ENCODE measurements at places on chromosomes 12 and 14. TPM values are rescaled to one million over a fixed set of nuclear protein-coding genes. Genes with fewer than 3 reads are reported as not detected.
A peak's percentile ranks its signal among the peaks of the same experiment; 100 is the strongest.

The HVCN1 gene
- 1.4 TPM for total RNA-seq

The RAD9B gene
- total RNA-seq, result 0.18 TPM

The KCNK10 gene
- not detected for total RNA-seq

The OR6C2 gene
- total RNA-seq, result not detected

- DNase-seq, result no peak
These were observed 519.1 kb upstream of the FOXG1 start for GRCh38 chr14:28247491-28247890.

GRCh38 chr14:99081880-99082279 is 190.1 kb downstream of the BCL11B start:
- no peak for DNase-seq

GRCh38 chr12:105109465-105110212 is 2.1 kb downstream of the WASHC4 start:
- DNase-seq, result peak; percentile 48

The HAL gene
- 0.56 TPM for total RNA-seq

DNA sequence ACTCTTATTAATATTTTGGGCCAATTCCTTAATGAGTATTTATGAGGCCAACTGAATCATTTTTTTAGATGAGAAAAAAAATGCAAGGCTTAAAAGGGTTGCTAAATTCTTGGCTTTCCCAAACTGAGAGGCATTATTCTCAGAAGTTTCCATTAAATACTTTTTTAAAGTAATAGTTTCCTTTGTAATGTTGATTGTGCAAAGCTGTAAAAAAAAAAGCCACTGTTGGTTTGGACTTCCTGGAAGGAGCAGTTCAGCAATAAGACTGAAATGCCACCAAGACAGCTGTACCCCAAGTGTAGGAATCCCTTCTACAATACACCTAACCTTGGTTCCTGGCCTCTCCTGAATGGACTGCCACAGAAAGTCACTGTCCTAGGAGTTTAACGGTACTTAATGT is 231.3 kb downstream of the MON2 start:
- no peak for DNase-seq

The TAS2R9 gene
- total RNA-seq, result not detected

GRCh38 chr14:64422005-64422404 is 33.9 kb downstream of the MTHFD1 start:
- DNase-seq, result no peak

- DNase-seq, result peak; percentile 41
These were observed 18.0 kb downstream of the MAP1LC3B2 start for GRCh38 chr12:116577154-116577561.

- peak; percentile 86 for DNase-seq
These were observed 44.2 kb upstream of the MMP17 start for GRCh38 chr12:131783915-131784541.

- DNase-seq, result no peak
These were observed 40.4 kb upstream of the GTF2A1 start for GRCh38 chr14:81261176-81261575.

DNA sequence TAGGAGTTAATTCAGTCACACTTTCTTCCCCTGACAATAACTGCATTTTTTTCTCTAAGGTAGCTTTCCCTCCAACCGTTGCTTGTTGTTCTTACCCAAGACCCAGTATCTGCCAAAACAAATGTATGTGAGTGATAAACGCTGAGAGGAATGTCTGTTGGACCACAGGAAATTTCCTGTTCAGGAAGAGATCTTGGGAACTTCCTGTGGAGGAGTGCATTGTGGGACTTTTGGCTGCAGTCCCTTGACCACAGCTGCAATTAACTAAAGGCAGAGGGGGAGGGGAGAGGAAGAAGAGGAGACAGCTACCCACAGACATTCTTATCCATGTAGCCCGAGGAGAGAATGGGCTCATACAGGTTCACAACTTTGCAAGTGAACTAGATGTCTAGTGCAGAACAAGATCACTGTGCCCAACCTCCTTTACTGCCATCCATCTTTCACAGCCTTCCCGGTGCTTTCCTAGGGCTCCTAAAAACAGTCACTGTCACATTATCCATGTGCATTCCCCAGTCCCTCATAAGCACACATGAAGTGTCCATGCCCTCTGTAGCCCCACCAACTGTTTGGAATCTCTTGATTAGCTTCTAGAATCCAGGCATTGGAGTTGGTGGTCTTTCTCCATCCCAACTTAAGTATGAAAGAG is 149.5 kb downstream of the ETV6 start:
- peak; percentile 88 for DNase-seq

DNA sequence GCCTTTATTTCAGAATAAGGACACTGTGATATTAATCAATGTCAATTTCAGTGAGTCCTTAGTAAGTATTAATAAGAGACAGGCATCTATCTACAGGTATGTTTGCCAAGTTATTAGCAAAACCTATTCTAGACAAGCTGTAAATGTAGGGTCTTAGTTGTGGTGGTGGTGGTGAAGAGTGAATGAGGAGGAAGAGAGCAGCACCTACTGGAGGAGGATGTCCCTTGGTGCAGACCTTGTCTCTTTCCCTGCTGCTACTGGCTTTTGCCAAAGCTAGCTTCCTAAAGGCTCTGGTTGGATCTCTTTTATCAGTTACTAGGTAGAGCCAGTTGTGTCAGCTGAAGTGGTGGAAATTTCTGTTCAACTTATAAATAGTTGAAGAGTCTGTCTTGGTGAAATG is 304.8 kb upstream of the ATP2B1 start:
- peak; percentile 9 for DNase-seq

The KRT75 gene
- total RNA-seq, result not detected

- DNase-seq, result no peak
These were observed 21.8 kb downstream of the VASH1 start for GRCh38 chr14:76782885-76783566.

DNA sequence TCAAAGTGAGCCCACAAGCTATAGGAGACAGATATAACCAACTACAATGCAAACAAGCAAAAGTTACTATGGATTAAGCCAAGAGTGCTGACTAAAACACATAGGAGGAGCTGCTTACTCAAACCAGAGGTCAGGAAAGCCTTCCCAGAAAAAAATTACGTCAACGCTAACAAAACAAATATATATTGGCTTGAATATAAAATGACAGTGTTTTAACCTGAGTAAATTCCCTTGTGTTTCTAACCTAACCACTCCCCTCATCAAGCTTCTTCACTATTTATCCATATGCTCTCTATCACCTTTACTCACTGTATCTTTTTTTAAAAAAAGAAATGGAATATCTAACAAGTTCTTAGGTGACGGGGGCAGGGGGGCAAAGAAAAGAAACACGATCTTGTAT is 115.9 kb downstream of the MED13L start:
- peak; percentile 73 for DNase-seq

The RFX4 gene
- total RNA-seq, result not detected

- DNase-seq, result peak; percentile 73
These were observed 202.0 kb downstream of the PPM1H start for GRCh38 chr12:62732861-62733427.

The CPNE6 gene
- not detected for total RNA-seq

The SIX6 gene
- not detected for total RNA-seq

- peak; percentile 49 for DNase-seq
These were observed 54.7 kb downstream of the FRS2 start for GRCh38 chr12:69524755-69525469.

DNA sequence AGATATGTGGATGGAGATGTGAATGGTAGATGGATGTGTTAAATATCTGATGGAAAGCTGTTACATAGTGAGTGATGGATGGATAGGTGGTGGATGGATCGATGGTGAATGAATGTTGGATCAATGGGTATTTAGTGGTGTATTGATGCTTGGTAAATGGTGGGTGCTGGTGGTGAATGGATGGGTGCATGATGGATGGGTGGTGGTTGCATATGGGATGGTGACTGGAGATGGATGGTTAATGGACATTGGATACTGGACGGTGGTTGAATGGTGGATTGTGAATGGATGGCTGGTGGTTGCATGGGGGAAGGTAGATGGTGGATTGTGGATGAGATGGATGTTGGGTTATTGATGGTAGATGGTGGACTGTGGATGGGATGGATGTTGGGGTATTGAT is 2.1 kb upstream of the LBHD2 start:
- no peak for DNase-seq

GRCh38 chr14:96729889-96730288 is 67.3 kb upstream of the VRK1 start:
- no peak for DNase-seq

The PTPN21 gene
- total RNA-seq, result 11.4 TPM

DNA sequence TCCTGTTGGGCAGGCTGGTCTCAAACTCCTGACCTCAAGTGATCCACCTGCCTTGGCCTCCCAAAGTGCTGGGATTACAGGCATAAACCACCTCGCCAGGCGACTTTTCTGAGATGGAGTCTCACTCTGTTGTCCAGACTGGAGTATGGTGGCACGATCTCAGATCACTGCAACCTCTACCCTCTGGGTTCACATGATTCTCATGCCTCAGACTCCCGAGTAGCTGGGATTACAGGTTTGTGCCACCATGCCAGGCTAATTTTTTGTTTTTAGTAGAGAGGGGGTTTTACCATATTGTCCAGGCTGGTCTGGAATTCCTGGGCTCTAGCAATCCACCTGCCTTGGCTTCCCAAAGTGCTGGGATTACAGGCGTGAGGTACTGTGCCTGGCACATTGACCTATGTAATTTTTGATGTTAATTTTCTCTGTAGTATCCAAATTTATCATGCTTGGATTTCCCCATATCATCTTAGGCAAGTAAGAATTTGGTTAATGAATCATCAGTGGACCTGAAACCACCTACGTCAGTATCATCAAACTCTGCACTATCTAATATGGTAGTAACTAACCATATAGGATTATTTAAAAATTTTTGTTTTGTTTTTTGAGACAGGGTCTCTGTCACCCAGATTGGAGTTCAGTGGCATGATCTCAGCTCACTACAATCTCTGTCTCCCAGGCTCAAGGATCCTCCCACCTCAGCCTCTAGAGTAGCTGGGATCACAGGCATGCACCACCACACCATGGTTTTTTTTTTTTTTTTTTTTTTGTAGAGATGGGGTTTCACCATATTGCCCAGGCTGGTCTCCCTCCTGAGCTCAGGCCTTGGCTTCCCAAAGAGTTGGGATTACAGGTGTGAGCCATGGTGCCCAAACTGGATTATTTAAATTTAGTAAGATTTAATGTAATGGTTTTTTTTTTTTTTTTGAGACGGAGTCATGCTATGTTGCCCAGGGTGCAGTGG is 11.9 kb upstream of the ATP5F1B start:
- no peak for DNase-seq

DNA sequence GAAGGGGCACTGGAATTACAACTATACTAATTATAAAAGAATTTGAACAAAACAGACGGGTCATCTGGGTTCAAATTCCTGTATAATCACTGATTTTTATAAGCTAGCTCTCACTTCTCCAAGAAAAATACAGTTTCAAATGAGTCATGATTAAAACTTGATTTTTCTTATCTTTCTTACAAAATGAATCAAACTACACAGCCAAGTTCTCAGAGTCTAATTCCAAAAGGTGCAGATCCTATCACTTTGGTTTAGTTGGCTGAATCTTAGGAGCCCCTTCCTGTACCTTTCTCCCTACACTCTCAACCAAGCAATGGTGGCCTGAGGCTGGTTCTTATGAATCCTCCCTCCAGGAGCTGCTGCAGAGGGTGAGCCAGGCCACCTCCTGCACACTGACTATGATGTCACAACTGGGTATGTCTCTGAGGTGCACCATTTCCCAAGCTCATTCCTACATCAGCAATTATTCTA is 43.8 kb upstream of the BMP4 start:
- DNase-seq, result peak; percentile 53

GRCh38 chr14:55152052-55152753 is 23.2 kb downstream of the LGALS3 start:
- peak; percentile 81 for DNase-seq

- DNase-seq, result no peak
These were observed 7.2 kb upstream of the AK7 start for GRCh38 chr14:96384740-96385139.

DNA sequence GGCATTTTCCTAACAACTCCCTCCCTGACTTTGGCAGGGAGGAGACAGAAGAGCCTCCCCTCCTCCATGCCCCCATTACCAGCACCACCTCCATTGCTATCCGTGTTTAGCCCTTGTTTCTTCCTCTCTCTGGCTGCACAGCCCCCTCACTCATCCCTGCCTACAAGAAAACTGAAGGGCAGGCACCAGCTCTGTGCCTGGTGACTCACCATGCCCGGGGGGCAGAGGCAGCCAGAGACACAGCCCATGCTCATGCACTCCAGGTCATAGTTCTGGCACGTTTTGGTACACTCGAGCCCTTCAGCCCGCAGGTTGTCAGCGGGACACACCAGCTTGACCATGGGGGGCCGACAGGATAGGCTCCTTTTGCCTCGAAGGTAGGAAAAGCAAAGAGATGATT is 80.4 kb downstream of the VWF start:
- no peak for DNase-seq

- no peak for DNase-seq
These were observed 398.4 kb upstream of the NOVA1 start for GRCh38 chr14:26996246-26996645.

The FGD6 gene
- total RNA-seq, result 9.5 TPM

DNA sequence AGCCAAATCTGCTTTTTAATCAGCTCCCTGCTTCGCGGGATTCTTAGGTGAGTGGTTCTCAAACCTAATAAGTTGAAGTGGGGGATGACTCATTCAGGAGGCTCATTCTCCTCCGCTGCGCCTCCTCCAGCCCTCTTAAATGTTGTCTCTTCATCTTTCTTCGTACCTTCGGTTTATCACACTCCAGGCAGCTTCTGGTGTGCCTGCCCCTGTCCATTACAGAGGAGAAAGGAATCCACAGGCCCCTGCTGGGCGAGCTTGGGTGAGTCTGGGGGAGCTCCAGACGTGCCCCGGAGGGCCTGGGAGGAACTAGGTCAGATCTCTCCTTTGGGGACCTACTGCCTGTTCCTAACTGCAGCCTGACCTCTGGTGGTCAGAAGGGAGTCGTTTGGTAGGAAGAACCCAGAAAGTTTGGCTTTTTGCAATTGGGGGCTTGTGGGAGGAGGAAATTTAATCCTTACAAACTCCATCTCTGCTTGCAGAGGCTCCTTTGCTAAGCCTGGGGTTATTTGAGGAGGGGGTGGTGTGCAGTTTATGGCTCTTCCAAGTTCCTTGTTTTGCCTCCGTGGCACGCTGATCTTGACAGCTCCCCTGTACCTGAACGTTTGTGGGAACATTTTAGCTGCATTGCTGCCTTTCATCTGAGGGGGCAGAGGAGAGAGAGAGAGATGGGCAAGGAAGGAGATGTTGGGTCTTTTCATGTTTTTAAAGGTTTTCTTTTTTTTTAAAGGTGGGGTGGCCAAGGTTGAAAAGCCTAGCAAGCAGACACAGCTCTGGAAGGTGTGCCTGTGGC is 84.1 kb upstream of the GNG2 start:
- peak; percentile 68 for DNase-seq

The MNAT1 gene
- total RNA-seq, result 48.2 TPM

- no peak for DNase-seq
These were observed 314.4 kb downstream of the GALC start for GRCh38 chr14:87678624-87679023.

The POTEG gene
- not detected for total RNA-seq

The STON2 gene
- total RNA-seq, result not detected

DNA sequence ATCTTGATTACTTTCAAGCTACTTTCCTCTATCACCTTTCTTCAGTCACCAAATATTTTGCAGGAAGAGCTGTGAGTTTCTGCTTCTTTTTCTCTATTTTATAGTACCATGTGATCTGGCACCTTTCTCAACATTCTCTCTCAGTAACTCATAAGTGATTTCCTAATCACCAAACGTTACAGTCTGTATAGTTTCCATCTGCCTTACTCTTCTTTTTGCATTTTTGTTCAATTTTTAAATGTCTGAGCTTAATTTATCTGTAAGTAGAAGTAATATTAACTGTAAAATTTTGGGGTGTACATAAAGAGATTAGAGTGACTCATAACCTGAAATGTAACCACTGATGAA is 422.1 kb upstream of the SYT1 start:
- DNase-seq, result peak; percentile 56

Measured in IMR-90 (cell line).